T47D (cell line): ENCODE measurements at places on chromosomes 12 and 14.
A peak's percentile ranks its signal among the peaks of the same experiment; 100 is the strongest.

DNA sequence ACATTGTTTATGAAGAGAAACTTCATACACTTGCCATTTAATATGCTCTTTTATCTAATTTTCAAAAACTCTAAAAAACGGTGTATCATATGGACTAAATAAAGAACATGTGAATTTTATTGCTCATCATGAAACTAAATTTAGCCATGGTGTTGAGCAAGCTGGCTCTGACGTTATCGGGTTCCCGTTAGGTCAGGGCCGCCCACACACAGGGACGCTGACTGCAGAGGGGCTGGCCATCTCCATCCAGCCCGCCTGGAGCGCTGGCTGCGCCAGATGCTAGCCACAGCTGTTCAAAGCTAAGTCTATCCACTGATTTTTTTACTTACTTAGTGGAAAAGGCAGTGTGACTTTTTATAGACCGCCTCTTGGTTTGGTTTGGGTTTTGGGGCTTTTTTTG, 36.5 kb upstream of the DYNC1H1 start:
- DNase-seq = no peak

- DNase-seq = no peak
Measured at GRCh38 chr12:110010853-110011723, 11.9 kb downstream of the ANKRD13A start.

GRCh38 chr12:68487721-68488309, 122.9 kb upstream of the RAP1B start:
- no peak for DNase-seq

DNA sequence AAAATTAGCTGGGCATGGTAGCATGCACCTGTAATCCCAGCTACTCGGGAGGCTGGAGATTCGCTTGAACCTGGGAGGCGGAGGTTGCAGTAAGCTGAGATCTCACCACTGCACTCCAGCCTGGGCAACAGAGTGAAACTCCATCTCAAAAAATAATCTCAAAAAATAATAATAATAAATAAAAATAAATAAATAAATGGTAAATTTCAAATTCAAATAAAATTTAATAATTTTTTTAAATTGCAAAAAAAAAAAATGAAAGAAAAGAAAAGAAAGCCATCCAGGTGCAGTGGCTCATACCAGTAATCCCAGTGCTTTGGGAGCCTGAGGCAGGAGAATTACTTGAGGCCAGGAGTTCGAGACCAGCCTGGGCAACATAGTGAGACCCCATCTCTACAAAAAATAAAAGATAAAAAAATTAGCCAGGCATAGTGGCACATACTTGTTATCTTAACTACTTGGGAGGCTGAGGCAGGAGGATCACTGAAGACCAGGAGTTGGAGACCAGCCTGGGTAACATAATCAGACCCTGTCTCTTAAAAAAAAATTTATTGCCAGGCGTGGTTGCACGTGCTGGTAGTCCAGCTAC, 36.4 kb downstream of the ALDH2 start:
- no peak for DNase-seq

- DNase-seq = peak; percentile 83
Measured at GRCh38 chr14:82642425-82642824, 1108.8 kb upstream of the SEL1L start.

GRCh38 chr12:52198454-52199215, 6.8 kb upstream of the KRT80 start:
- DNase-seq = no peak

DNA sequence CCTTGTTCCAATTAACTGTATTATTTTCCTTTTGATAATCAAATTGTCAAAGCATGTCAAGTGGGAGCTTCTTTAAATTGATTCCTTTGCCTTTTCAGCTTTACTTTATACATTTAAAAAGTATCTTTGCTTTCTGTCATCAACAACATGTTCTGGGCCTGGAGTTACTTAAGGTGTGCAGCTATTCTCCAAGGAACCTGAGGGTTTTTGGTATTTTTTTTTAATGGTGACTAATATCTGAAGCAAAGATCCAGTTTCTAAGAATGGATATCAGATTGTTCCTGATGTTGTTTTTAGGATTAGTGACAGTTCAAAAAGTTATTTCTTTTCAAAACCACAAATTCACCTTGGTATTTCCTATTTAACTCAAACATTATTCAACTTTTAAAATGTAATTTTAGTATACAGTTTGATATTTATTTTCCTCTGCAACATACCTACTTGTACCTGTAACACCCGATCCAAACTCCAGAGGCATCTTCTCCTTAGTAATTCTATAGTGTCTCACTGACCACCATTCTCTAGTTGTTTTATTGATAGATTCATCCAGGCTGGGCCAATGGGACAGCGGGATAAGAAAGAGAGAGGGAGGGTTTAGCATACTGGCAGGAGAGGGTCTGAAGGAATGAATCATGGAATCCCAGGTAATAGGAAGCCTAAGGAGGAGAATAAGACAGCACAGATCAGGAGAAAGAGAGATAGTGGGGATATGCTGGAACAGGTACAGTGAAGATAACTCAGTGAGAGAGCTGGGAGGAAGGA, 3.1 kb downstream of the CBLN3 start:
- DNase-seq = no peak

- DNase-seq = no peak
Measured at GRCh38 chr14:26820572-26820971, 222.7 kb upstream of the NOVA1 start.

GRCh38 chr12:68359674-68360073, 27.5 kb upstream of the MDM1 start:
- DNase-seq = no peak

GRCh38 chr12:107352347-107353081, 259.2 kb upstream of the CRY1 start:
- no peak for DNase-seq

DNA sequence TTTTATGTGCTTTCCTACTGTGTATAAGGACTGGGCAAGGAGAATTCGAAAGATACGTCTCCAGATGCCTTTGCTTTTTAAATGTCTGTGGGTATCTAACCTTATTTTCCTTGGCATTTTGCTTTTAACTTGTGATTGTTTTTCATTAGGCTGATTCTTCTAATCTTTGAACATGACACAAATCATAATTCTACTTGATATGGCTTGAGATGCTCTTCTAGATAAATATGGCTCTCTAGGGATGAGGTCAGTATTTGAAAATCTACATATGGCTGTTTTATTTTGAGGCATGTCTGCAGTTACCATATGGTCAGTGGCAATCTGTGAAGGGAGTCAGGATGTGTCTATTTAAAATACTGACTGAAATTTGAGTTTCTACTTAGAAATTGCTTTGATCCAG, 139.2 kb downstream of the SLC2A13 start:
- DNase-seq = no peak

DNA sequence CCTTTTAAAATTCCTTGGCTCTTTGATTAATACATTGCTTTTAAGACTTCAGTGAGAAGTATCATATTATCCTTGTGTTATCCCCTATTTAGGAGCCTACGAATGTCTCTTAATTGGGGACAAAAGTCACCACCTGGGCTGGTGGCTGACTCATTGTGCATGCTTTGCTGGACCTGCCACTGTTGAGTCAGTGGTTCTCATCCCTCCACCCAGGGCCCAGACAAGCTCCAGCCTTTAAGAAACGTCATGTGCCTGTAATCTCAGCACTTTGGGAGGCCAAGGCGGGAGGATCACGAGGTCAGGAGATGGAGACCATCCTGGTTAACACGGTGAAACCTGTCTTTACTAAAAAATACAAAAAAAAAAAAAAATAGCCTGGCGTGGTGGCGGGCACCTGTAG, 57.9 kb downstream of the OTX2 start:
- no peak for DNase-seq

DNA sequence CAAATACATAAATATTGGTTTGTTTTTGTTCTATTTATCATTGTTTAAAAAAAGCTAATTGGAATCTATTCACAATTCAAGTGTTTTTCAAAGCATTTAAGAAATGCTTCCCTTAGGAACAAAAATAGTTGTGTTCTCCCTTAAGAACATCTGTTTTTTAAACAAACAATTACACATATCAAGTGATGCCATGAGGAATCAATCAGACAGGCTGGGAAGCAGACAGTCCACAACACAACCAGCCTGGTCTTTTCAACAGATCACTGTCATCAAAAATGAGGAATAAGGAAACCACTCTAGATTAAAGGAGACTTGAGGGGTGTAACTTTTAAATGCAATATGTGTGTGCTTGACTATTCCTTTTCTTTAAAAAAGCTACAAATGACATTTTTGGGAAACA, 25.5 kb downstream of the GALC start:
- DNase-seq = no peak

DNA sequence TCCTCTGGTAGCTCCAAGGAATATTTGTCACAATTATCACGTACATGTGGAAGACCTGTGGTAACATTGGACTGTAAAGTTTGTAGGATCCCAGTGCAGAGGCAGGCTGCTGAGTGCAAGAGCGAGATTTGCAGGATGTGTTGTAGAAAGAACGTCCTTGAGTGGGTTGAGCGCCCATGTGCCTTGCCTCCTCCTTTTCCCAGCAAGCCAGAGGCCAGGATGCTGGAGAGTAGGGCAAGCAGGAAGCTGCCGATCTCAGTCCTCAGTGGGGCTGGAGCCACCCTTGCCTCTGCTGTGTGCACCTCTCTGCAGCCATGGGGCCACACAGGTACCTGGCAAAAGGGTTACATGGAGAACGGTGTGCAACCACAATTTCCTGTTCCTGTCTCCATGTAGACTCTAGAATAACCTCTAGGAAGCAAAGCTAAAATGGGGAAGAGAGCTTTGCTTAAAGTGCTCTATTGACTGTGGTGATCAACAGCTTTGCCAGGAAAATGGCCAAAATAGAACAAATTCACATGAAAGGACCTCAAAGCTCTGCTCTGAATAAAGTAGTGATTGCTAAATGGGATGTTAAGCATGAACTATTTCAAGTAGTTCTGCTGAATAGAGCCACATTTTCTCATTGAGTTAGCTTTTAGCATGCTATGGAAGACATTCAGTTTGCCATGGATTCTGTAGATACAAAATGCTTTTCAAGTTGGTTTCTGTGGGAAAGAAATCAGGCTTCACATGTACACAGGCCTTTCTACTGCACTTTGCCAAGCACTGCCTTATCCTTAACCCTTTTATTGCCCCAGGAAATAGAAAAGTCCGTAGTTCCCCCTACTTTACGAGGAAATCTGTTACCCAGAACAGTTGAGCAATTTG, 37.4 kb downstream of the ANKRD9 start:
- DNase-seq = no peak

- DNase-seq = no peak
Measured at GRCh38 chr12:128853600-128854197, 421 bp downstream of the GLT1D1 start.

- DNase-seq = no peak
Measured at GRCh38 chr12:118850244-118850825, 131.0 kb upstream of the SRRM4 start.

DNA sequence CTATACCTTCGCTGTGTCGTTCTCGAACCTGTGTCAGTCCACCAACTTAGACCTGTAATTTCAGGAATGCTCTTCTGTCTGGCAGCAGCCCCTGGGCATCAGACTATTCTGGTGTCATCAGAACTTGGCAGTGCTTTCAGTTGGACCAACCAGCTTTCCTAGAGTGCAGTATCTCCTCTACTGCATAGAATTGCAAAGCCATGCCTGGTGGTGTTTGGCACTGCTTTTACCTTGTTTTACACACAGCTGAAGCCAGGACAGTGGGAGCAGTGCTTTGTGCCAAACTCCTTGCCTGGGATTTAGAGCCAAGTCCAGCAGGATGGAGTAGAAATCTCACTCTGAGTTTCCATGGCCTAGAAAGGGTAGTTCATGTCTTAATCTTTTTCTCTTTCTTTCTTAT, 1.5 kb downstream of the FLVCR2 start:
- no peak for DNase-seq
